Lung (tissue), 17 donors: ENCODE measurements at places on chromosomes 1 and 21. TPM values are rescaled to one million over a fixed set of nuclear protein-coding genes. Genes with fewer than 3 reads are reported as not detected.
A peak's percentile ranks its signal among the peaks of the same experiment; 100 is the strongest.

- H3K36me3 ChIP-seq, result no peaks in the 10 kb centered on the region
- peak; percentile 81 for DNase-seq
- H3K4me3 ChIP-seq, result no peak overlapping the region
- no peaks in the 10 kb centered on the region for H3K27me3 ChIP-seq
- H3K4me1 ChIP-seq, result peaks cover 7% of the 10 kb centered on the region
- no peak overlapping the region for H3K27ac ChIP-seq
Measured at GRCh38 chr1:24688621-24689195, 45.6 kb downstream of the SRRM1 start.

- no peak overlapping the region for H3K27ac ChIP-seq
- H3K4me1 ChIP-seq, result no peaks in the 10 kb centered on the region
- H3K36me3 ChIP-seq, result peaks cover 15% of the 10 kb centered on the region
- no peaks in the 10 kb centered on the region for H3K27me3 ChIP-seq
- no peak for DNase-seq
Measured at GRCh38 chr21:28974531-28975227, 18.0 kb downstream of the LTN1 start.

DNA sequence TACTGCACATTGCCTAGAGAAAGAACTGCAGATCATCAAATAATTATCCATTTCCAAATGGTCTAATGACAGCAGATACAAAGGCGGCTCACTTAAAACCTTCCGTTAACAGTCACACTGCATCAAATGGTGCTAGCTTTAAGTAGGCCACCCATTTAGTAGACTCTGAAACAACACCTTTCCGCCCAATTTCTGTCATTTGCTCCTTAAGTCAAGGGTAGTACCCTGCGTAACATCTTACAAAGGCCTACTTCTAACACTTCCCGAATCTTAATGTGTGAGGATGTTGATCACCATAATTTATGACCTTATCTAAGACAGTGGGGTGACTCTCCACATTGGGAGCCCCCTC, 692 bp upstream of the RALGPS2 start:
- H3K27ac ChIP-seq, result no peak overlapping the region
- H3K27me3 ChIP-seq, result no peaks in the 10 kb centered on the region

GRCh38 chr21:28704746-28705145, 287.9 kb downstream of the LTN1 start:
- DNase-seq, result peak; percentile 85
- no peak overlapping the region for H3K4me3 ChIP-seq
- no peak overlapping the region for H3K27ac ChIP-seq
- no peaks in the 10 kb centered on the region for H3K36me3 ChIP-seq
- no peaks in the 10 kb centered on the region for H3K27me3 ChIP-seq
- H3K4me1 ChIP-seq, result no peaks in the 10 kb centered on the region

GRCh38 chr1:230682882-230683610, 30.9 kb downstream of the AGT start:
- H3K4me1 ChIP-seq, result peaks cover 6% of the 10 kb centered on the region
- H3K36me3 ChIP-seq, result peaks cover 36% of the 10 kb centered on the region
- H3K27ac ChIP-seq, result no peak overlapping the region
- DNase-seq, result no peak
- H3K27me3 ChIP-seq, result no peaks in the 10 kb centered on the region

DNA sequence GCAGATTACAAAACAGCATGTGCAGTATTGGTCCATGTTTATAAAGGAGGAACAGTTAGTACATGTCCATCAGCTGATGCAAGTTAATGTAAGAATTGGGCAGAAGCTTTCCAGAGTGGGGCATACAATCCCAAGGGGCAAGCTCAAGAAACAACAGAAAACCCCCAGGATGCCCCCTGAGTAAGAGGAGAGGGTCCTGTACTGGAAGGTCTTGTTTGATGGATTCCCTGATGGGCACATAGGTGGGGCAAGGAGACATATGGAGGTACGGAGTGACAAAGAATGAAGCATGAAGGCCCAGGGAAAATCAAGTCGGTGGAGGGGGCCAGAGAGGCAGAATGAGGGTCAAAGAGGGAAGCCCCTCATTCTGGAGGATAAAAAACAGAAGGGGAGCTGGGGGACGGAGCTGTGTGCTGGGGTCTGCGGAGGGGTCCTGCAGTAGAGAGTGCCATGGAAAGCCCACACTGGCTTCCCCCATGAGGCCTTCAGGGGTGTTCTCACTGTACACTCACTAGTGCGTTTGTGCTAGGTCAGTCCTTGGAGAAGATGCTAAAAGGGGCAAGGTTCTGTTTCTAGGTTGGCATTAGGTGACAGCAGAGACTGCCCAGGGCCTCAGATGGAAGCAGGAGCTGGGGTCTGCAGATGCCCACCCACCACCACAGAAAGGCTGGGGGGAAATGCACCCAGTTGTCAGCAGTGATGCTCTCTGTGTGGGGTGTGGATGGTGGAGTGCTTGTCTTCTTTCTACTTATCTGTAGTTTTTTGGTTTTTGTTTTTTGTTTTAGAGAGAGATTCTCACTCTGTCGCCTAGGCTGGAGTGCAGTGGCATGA, 12.5 kb upstream of the MATN1 start:
- H3K27me3 ChIP-seq, result no peaks in the 10 kb centered on the region
- H3K27ac ChIP-seq, result no peak overlapping the region
- DNase-seq, result no peak
- no peaks in the 10 kb centered on the region for H3K4me1 ChIP-seq
- no peaks in the 10 kb centered on the region for H3K36me3 ChIP-seq

DNA sequence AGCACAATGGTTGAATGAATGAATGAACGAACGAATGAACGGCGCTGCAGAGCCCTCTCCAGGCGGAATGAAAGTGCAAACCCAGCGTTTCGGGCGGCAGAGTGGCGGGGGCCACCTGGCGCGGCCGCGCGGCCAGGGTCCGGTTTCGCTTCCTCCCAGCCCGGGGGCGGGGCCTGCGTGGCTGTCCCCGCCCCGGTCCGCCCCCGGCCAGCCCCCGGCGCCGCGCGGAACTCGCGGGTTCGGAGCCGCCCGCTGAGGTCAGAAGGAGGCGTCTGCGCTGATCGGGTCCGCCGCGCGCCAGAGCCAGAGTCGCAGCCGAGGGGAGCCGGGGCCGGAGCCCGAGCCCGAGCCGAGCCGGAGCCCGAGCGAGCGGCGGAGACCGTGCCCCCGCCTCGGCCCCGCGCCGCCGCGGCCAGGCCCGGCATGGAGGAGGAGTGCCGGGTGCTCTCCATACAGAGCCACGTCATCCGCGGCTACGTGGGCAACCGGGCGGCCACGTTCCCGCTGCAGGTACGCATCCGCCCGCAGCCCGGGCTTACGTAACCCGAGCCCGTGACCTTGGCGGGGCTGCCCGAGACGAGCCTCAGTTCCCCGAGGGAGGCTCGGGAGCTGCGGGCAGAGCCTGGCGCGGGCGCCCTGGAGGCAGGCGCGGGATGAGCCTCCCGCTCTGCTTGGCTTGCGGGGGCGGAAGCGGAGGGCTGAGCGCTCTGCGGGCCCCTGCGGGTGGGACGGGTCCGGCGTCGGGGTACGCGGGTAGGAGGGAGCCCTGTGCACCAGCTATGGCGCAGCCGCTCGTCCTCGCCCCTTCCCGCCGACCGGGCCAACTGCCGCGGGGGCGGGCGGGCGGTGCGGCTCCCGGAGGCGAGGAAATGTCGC, at the start of gene PDXK:
Gene PDXK, plus strand, starts transcription at position 258 of the 876 bp plus-strand sequence. Its CDS starts 166 bp downstream, at position 424.
- peak; percentile 91 for DNase-seq
- H3K4me1 ChIP-seq, result peaks cover 6% of the 10 kb centered on the region
- no peaks in the 10 kb centered on the region for H3K36me3 ChIP-seq
- no peaks in the 10 kb centered on the region for H3K27me3 ChIP-seq

DNA sequence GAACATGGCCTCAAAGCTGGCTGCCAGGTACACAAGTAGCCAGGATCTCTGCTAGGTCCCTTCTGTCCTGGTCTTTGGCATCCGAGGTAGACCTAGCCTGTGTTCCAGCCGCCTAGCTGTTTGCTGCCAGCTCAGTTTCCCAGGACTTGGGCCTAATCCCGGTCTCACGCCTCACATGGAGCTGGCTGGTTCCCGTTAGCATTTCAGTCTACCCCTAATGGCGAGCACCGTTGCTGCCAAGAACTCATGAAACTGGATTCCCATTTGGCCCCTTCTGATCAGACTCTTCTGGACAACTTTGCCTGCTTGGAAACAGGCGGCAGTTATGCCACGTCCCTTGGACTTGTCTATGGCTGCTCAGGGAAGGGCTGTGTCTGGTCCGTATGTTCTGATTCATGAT, 26.2 kb upstream of the HHAT start:
- DNase-seq, result peak; percentile 22
- H3K4me3 ChIP-seq, result no peak overlapping the region
- no peaks in the 10 kb centered on the region for H3K36me3 ChIP-seq
- H3K27me3 ChIP-seq, result no peaks in the 10 kb centered on the region
- no peak overlapping the region for H3K27ac ChIP-seq
- H3K4me1 ChIP-seq, result peaks cover 3% of the 10 kb centered on the region

Gene PDC
- not detected for total RNA-seq

Gene CADM3
- total RNA-seq, result 3.7 TPM

Gene SDC3
- total RNA-seq, result 41.8 TPM
